CD4-positive, alpha-beta T cell treated with Interleukin-2 at 100 ng/mL for 4 hours (primary cell): ENCODE measurements at places on chromosomes 11 and 22.

DNA sequence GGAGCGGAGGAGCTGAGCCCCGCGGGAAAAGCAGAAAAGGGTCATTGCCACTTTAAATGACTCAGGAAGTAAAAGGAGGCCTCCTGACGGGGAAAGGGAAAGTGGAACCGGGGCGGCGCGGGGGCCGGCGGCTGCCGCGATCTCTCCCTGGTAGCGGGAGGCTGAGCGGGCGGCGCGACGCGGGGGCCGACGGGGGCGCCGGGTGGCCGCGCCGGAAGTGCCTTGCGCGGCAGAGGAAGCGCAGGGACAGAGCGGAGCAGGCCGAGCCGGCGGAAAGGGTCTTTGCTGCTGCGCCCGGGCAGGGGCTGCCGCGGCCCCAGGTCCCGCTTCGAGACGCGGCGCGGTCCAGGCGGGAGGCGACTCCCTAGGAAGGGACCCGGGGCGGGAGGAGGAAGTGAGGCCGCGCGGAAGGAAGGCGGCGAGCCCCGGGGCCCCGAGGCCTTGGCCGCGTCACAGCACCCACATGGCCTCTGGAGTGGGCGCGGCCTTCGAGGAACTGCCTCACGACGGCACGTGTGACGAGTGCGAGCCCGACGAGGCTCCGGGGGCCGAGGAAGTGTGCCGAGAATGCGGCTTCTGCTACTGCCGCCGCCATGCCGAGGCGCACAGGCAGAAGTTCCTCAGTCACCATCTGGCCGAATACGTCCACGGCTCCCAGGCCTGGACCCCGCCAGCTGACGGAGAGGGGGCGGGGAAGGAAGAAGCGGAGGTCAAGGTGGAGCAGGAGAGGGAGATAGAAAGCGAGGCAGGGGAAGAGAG is at the start of gene TRIM44:
Gene TRIM44 (plus strand): TSS at position 127 of the 759 bp plus-strand sequence. CDS start 337 bp downstream, at position 464.
- peak; percentile 79 for DNase-seq

- no peak for DNase-seq
Observed at GRCh38 chr11:123145220-123145619, 49.8 kb downstream of the CLMP start.

GRCh38 chr11:115745066-115745465 is 240.9 kb upstream of the CADM1 start:
- no peak for DNase-seq

GRCh38 chr22:47996446-47996857 is 1234.0 kb downstream of the TBC1D22A start:
- DNase-seq: no peak

DNA sequence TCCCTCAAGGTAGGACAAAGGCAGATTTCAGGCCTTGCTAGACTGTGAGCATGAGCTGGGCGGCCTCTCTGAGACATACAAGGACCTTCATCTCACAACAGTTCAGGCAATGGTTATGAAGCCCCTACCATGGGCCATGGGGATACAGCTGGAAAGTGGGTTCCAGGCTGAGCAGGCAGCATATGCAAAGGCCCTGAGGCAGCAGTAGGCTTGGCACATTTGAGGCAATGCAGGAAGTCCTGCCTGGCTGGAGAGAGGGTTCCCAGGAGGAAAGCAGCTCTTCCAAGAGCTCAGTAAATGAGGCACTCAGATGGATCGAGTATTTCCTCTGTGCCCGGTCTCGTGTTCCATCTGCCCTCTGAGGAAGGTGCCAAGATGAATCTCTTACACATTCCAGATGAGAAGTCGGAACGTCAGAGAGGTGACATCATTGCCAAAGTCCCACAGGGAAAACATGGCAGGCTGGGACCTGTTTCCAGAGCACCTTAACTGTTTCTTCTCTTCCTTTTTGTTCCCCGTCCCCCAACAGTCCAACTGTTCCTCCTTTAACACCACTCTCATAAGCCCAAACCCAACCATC is 388.6 kb downstream of the MN1 start:
- DNase-seq: no peak

DNA sequence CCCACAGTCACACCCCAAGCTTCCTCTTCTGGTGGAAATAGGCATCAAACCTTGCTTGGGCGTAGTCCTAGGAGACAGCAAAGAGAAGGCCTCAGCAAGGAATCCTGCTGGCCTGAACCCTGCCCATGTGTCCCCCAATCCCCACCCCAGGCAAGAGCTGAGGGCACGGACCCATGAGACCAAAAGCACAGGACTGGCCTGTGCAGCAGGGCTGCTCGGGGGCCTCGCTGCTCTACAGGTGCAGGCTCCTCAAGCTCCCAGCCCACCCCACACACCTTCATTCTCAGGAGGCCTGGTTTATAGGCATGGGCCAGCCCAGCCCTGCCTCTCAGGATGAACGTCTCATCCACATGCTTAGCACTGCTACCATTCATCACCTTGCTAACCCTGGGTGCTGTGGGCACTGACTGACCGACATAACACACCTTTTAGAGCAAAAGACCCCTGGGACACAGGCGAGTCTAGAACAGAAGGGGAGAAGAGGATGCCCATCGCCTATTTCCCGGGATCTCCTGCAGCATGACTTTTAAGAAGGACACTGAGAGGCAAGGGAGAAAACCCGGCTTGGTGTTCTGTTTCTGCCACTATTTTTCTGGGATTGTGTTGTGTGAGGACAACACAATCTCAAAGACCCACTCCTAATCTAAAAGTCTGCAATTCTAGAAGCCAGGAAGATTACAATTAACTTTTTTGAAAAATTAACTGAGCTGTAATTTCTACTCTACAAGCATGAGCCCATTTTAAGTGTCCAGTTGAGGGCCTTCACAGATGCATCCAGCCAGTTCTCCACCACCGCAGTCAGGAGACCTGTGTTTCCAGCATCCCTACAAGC is 15.4 kb downstream of the TCIRG1 start:
- DNase-seq: no peak

DNA sequence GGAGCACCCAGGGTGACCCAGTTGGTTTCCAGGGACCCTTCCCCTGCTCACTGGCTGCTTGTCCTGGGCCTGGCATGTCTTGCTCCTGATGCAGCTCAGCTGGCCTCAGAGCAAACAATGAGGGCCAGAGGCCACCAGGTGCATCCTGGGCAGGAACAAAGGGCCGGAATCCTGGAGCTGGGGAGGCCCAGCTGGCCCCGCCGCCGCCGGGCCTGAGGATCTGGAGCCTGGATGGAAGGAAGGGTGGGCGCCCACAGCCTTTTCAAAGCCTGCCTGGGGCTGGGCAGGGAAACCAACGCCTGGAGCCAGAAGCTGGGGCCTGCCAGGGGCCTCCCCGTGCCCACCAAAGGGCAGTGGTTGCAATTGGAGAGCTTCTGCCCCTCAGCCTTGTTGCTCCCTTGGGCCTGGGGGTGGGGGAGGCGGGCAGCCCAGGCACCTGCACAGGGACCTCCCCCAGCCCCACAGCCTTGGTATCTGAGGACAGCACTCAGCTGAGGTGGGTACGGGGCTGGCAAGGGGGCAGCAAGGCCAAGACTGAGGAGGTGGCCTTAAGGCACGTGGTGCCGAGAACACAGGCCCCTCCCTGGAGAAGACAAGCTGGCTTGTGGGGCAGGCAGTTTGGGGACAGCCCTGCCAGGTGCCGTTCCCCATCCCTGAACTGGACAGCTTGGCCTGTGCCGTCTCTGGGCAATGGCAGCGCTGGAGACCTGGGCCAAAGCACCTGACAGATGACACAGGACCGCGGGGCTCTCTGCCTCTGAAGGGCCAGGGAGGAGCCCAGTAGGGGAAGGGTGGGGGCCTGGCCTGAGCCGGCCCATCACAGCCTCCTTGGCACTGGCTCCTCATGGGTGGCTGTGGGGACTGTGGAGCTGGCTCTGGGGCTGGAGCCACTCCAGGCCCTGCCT is 7.1 kb upstream of the ADORA2A start:
- DNase-seq: no peak
